ENCODE measurements at places on chromosomes 16 and 17.

DNA sequence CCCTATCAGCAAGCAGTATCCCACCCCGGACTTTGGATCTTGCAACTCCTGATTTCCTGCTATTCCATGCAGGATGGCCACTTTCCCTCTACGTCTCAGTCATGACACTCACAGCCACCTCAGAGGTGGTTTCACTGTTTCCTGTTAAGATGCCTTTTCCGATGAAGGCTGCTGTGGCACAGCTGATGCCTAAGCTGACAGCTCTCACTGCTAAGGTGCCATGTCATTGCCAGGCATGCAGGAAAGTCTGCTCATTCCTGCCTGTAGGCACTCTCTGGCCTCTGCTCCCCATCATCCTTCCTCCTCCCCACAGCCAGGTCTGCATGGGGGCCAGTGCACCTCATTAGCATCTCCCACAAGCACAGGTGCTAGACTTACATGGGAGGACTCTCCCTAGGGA, 173.0 kb downstream of the CBLN1 start:
- DNase-seq: no peak

DNA sequence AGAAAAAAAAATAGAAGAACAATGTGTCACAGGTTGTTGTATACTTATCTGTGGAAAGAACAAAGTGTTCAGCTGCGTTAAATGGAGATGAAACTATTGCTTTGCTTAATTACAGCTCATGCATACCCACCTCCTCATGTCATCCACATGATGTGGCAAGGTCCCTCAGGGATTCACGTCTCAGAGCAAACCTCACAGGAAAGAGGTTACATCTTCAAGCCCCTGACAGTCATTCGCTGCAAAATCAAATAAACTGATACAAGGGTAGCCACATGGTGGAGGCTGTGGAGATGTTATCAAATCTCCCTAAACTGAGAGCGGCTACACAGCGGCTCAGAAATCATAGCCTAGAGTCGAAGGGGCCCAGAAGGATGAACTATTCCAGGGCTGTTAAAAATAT, 21.1 kb downstream of the GINS3 start:
- DNase-seq: no peak

DNA sequence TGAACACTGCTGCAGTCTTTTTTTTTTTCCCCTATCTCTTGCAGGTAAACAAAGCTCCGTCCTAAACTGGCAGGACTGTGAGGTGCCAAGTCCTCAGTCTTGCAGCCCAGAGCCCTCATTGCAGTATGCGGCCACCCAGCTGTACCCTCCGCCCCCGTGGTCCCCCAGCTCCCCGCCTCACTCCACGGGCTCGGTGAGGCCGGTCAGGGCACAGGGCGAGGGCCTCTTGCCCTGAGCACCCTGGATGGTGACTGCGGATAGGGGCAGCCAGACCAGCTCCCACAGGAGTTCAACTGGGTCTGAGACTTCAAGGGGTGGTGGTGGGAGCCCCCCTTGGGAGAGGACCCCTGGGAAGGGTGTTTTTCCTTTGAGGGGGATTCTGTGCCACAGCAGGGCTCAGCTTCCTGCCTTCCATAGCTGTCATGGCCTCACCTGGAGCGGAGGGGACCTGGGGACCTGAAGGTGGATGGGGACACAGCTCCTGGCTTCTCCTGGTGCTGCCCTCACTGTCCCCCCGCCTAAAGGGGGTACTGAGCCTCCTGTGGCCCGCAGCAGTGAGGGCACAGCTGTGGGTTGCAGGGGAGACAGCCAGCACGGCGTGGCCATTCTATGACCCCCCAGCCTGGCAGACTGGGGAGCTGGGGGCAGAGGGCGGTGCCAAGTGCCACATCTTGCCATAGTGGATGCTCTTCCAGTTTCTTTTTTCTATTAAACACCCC, 13.8 kb downstream of the IL34 start:
- no peak for DNase-seq

- DNase-seq: no peak
Observed at GRCh38 chr17:48726916-48727286, 1.6 kb downstream of the HOXB13 start.

- no peak for DNase-seq
Observed at GRCh38 chr16:15636392-15636873, 6.5 kb downstream of the MARF1 start.

- no peak for DNase-seq
Observed at GRCh38 chr17:48563385-48563838, 14.7 kb downstream of the HOXB4 start.

DNA sequence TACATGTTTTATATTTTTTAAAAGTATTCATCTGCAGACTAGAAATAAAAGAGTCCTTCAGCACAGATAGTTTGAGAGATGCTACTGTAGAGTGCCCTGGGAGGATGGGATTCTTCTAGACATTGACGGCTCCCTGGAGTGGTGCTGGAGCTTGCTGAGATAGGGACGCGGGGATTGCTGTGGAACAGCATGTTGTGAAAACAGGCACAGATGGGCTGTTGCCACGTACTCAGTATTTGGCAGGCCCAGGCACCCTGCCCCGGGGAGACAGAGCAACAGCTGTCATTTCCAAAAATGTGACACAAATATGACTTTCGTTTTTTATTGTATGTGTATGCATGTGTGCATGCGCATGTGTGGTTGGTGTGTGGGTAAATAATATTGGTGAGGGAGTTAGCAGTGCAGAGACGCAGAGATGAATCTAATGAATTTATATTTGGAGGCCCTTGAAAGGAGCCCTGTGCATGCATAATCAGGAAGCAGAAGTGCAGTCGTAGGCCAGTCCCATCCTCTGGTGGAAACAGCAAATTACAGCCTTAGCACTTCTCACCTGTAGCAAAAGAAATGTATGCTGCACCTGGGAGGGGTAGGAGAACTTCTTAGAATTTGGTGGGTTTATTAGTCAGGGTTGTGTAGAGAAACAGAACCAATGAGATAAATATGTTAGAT, 6.2 kb upstream of the ABCA8 start:
- DNase-seq: no peak

- no peak for DNase-seq
Observed at GRCh38 chr16:11152677-11153331, 103.2 kb downstream of the SOCS1 start.

DNA sequence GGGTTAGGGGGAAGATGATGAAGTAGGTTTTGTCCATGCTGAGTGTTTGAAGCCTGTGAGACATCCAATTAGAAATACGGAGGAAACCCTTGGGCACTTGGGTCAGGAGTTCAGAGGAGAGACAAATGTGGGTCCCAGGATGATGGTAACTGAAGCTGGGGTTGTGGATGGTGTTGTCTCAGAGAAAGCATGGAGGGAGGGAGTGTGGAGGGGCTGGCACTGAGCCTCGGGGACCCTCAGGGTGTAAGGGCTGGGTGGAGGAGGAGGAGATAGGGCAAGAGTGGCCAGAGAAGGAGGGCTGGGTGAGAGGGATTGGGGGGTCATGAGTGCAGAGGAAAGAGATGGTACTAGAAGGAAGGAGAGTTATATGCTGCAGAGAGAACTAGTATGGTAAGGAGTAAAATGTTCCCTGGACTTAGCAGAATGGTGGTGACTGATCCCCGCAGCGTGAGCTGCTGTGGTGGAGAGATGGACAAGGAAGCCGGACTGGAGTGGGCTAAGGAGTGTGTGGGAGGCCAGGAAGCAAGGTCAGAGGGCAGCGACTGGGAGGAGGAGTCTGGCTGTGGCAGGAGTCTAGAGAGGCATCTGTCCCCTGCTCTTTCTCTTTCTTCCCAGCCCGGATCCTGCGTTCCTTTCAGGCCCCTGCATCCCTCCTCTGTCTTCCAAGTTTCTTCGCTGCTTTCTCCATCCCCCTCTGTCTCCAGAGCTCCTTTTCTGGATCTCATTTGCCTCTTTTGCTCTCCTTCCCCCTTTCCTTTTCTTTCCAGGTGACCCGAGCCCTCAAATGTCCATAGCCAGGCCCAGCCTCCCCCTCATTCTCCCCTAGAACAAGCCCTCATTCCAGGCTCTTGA, 3.9 kb upstream of the COL1A1 start:
- DNase-seq: no peak

GRCh38 chr17:57707892-57708291, 37.2 kb downstream of the CCDC182 start:
- no peak for DNase-seq

GRCh38 chr16:19415461-19415860, 2.2 kb upstream of the TMC5 start:
- DNase-seq: no peak

- no peak for DNase-seq
Observed at GRCh38 chr17:39174920-39175694, 9.1 kb upstream of the ARL5C start.

DNA sequence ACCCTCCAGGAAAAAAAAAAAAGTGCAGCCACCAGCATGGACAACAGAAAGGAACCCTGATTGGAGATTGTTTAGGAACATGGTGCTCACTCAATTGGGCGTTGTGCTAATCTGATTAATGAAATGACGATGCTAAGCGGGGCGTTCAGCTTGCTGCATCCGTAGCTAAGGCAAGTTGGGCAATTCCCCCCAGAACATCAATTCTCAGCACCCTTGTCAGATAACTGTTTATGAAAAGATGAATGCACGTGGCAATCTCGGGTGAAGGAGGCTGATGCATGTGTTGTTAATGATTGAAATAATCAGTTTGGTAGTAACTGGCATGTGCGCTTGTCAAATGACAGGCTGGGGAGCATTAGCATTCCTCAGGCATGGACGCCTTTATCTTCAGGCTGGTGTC, 57.0 kb downstream of the HS3ST3A1 start:
- DNase-seq: no peak

DNA sequence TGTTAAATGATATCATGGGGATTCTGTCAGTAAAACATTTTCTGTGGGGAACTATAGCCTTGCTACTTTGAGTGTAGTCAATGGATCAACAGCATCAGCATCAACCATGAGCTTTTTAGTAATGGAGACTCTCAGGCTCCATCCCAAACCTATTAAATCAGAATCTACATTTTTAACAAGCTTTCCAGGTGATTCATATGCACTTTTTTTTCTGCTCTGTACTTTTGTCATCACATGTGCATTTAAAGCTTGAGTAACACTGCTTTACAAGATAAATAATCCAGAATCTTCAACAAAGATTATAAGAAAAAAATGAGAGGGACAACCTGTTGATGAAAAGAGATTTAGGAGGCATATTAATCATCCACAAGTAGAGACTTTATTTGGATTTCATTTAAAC, 23.5 kb downstream of the NUP93 start:
- DNase-seq: no peak

GRCh38 chr16:83878838-83879237, 20.1 kb upstream of the MLYCD start:
- no peak for DNase-seq

DNA sequence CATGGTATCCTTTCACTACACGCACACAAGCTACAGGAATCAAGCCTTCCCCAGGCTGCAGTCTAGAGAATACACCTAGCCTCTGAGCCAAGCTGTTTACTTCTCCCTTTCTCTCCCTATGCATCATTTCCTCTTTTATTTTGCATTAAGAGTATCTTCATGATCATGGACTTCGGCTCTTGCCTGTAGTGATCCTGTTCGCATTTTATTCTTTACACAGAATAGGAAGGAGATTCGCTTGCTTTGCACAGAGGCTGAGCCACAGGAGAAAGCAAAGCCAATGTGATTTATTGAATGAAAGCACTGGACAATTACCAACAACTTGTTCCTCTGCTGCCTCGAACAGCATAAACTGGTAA, 172.7 kb downstream of the ANKFN1 start:
- no peak for DNase-seq

- DNase-seq: no peak
Observed at GRCh38 chr17:74554909-74555308, 9.0 kb upstream of the CD300C start.

DNA sequence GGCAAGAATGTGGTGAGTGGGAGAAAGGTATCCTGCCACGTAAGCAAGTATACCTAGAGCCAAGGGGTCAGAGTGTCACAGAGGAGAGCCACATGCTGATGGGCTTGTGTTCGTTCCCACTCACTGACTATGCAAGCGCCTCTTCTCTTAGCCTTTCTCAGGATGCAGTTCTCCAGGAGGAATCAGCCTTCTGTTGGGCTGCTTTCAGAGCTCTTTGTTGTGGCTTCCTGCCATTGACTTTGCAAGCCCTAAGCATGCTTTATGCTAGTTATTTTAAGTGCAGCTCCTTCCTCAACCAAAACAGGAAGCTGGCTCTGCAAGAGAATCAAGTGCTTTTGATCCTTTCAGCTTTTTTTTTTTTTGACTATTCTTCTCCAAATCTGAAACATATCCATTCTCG, 66.6 kb downstream of the SIAH1 start:
- DNase-seq: no peak

GRCh38 chr16:24909856-24910255, 64.1 kb downstream of the SLC5A11 start:
- no peak for DNase-seq
